ENCODE measurements at places on chromosomes 7 and 10.

DNA sequence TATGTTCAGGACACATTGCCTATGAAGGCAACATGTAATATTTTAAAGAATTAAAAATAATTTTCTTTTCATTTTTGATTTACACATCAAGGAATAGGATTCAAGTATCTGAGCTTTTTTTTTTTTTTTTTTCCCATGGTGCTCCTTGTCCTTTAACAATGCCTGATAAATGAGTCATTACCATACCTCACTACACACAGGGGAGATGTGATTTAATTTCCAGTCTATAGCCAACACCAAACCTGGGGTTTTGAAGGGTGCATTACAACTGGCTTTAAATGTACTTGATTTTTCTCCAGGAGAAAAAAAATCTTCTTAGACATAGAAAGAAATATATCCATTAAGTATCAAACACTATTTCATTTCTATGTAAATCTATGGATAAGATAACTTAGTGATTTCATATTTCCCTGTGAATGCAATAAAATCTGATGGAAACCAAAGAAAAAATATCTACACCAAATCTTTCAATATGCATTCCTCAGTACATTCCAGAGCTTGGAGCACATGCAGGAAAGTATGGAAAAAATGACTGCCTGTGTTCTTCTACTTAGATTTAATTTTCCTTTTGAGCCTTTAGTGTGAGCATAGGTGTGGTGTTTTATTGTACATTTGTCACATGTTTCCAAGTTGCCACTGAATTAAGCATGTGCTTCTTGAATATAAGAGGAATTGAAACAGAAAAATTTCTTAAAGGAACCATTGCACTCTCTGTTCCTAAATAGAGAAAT lies 204.8 kb upstream of the MEOX2 start:
- no peak for DNase-seq

GRCh38 chr7:21318916-21319270 lies 109.0 kb upstream of the SP4 start:
- DNase-seq, result no peak

GRCh38 chr10:474946-475345 lies 214.5 kb downstream of the DIP2C start:
- DNase-seq, result no peak

- no peak for DNase-seq
These were observed 754.2 kb downstream of the GRID1 start for GRCh38 chr10:85612378-85612775.

DNA sequence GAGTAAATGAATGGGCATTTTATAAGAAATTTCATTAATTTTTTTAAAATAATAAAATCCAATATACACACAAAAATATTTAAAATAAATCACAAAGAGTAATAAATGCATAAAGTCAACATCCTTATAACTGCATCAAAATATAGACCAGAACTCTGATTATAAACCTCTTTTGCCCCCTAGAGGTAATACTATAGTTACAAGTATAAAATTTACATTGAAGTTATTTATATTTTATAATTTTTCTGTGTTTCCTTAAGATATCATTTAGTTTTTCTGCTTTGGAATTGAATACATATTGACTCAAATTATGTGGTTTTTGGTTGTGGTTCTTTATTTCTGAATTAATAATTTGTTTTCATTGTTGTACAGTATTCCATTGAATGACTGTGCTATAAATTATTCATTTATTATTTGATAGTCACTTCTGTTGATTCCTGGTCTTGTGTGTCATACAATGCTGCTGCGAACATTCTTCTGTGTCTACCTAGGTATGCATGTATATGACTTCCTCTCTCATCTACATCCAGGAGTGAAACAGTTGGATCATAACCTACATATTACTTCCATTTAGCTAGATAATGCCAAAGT lies 673.6 kb downstream of the IPMK start:
- no peak for DNase-seq

DNA sequence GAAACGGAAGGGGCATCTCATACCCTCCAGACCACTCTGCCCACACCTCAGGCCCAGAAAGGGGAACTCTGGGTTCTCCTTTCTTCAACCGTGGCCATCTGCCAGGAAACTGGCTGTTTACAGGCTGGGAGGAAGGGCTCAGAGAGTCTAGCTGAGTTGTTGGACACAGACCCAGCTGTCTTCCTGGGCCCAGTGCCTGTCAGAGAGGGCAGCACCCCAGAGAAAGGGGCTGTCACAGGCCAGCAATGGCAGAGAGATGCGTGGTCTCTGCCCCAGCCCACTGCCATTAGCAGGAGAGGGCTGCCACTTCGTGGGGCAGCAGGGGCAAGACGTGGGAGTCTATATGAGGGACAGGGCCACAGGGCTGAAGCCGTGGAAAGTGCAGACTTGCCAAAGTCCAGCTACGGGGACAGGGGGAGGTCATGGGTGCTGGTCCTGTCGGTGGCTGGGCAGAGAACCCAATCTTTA lies 11.0 kb downstream of the GRID1 start:
- no peak for DNase-seq

DNA sequence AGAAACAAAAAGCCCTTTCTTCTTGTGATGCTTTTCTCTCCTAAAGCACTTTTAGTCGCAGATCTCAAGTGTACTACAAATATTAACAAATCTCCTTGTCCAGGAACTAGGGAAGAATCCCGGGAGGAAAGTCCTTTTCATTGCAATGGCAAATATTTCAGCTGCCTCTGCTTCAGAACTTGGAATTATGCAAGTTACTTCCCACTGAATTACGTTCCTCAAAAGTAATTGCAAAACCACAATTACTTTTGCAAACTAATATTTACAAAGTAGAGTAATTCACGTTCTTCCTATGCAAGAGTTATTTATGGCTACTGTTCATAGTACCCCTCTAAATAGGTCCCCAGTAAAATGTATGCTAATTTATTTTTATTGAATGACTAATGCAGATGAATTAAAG lies 14.5 kb downstream of the PRKCQ start:
- DNase-seq, result no peak

GRCh38 chr10:31000071-31000782 lies 31.4 kb downstream of the ZNF438 start:
- no peak for DNase-seq

DNA sequence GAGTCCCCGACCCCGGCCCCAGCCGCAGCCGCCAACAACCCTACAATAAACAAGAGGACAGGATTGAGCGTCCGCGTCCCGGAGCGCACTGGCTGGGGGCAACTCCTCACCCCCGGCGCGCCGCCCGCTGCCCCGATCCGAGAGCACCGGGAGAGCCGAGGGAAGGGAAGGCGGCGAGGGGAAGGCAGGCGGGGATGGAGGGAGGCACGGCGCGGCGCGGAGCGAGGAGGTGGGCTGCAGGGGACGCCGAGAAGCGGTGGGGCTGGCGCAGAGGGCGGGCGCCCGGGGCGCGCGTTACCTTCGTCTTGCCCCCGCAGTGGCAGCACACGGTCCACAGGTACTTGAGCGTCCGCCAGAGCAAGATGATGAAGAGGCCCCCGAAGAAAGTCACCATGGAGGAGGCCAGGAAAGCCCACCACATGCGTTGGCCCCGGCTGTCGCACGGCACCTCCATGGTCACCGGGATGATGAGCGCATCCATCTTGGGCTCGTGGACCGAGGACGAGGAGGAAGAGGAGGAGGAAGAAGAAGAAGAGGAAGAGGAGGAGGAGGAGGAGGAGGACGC lies 559 bp downstream of the KCNMA1 start:
- DNase-seq, result no peak

DNA sequence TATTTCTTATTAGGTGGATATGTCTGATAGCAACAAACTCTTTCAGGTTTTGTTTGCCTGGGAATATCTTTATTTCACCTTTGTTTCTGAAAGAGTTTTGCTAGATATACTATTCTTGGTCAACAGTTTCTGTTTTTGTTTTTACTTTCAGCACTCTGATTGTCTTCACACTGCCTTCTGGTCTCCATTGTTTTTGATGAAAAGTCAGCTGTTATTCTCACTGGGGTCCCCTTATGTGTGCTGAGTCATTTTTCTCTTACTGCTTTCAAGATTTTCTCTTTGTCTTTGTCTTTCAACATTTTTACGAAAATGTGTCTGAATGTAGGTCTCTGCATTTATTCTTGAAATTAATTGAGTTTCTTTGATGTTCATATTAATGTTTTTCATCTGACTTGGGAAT lies 15.2 kb upstream of the RASSF4 start:
- DNase-seq, result no peak

DNA sequence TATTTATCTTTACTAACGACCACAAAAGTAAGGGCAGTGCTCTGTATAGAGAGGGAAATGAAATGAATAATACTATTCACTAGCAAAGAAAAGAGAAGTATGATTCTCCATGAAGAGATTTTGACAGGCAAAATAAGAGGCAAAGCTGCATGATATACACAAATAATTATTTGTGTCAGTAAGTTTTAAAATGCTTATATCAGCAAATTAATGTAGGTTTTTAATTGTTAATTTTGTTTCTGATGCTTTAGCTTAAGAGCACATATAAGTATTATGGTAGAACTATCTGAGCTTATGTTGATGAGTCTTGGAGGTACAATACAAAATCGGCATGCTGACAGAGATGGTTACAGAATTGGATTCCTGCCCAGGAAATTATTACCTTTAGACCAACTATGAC lies 383.1 kb upstream of the VSTM2A start:
- no peak for DNase-seq

DNA sequence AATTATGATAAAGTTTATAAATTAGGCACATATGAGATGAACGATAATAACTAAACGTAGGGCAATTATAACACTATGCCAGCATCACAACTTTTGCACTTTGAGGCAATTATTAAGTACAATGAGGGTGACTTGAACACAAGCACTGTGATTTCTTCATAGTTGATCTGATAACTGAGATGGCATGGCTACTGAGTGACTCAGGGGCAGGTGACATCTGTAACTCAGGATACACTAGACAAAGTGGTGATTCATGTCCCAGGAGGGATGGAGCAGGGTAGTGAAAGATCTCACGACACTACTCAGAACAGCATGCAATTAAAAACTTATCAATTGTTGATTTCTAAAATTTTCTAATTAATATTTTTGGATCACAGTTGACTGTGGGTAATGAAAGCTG lies 98.3 kb upstream of the ARHGAP21 start:
- DNase-seq, result no peak

DNA sequence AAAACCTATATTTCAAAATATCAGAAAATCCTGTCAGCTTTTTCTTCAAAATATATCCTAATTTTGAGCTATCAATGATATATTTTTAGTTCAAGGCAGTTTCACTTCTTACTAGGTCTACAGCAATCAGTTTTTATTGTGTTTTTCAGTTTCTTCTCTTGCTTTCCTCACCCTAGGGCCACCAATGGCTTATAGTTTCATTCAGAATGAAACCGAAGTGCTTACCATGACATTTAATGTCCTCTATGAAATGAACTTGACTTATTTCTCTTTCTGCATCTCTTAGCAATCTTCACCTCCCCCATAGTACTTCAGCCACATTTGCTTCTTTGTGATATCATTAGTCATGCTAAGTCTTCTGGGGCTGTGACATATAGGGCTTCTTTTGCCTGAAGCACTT lies 100.3 kb downstream of the ARL5B start:
- DNase-seq, result no peak

- no peak for DNase-seq
These were observed 88.5 kb downstream of the AVL9 start for GRCh38 chr7:32583791-32584190.

DNA sequence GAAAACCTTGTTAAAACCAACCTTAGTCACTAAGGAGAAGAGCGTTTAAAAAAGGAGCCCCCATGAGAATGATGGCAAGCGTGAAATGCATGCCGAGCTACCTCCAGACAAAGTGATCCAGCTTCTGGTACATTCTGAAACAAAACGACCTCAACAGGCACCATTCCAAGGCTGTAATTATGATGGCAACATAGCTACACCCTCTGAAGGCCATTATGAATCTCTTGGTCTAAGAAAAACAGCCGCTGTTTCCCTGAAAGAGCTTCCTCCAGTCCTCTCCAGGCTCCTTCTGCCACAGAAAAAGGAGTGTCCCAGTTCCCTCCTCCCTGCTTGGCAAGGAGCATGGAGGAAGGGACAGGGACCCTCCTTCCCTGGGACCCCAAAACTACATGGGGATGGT lies 50.0 kb upstream of the ABLIM1 start:
- no peak for DNase-seq

- no peak for DNase-seq
These were observed 247.0 kb downstream of the PCDH15 start for GRCh38 chr10:54554028-54554427.

DNA sequence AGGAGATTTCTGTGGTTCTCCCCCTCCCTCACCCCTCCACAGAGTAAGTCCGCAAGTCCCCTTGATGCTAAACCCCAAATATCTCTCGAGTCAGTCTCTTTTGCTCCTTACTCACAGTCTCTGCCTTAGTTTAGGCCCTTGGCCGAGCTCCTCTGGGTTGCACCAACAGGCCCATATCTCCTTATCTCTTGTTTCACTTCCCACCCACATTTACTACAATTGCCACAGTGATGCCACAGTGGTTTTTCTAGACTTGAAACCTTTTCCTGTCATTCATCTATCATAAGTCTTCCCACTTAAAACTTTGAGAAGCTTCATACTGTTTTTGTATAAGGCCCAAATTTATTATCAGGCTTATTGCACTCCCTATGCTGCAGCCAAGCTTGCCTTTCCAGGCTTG lies 23.4 kb upstream of the NME8 start:
- no peak for DNase-seq

GRCh38 chr7:3722396-3722922 lies 421.4 kb downstream of the SDK1 start:
- DNase-seq, result no peak

DNA sequence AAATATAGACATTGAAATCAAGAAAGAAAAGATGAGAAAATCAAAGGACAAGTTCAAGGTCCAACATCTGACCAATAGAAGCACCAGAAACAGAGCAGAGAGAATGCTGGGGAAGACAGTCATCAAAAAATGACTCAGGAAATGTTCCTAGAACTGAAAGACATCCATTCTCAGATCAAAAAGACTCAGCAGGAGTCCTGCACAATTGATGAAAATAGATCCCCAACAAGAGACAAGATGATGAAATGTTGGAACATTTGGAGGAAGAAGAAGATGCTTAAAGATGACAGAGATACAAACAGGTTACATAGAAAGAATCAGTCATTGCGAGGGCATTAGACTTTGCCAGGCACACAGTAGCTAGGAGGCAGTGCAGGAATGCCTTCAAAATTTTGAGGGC lies 30.0 kb upstream of the EIF5AL1 start:
- no peak for DNase-seq

- peak; percentile 58 for DNase-seq
These were observed 56.8 kb downstream of the SND1 start for GRCh38 chr7:127708788-127709187.

Data from stimulated activated CD8-positive, alpha-beta memory T cell treated with anti-CD3 and anti-CD28 coated beads, Interleukin-15, amount 100 ng/mL, for 1 hour (primary cell).